Tibial nerve (tissue), 4 donors: ENCODE measurements at places on chromosomes 12 and 14. TPM values are rescaled to one million over a fixed set of nuclear protein-coding genes. Genes with fewer than 3 reads are reported as not detected.

NANOG gene
- 0.20 TPM for total RNA-seq

DNA sequence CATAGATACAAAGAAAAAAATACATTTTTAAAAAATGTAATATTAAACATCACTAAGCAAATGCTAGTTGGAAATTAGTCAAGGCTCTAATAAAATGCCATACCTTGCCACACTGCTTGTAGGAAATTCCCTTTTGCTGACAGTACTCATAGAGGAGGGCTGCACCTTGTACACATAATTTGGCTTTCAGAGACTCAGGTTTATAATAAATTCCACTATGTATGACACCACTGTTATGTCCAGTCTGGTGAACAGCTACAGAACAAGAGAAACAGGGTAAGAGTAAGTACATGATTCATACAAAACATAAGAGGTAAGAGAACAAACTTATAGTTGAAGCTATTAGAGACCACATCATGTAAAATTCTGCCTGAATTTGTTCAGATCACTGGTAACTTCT lies 10.1 kb downstream of the L2HGDH start:
- no peak overlapping the region for H3K27ac ChIP-seq
- H3K27me3 ChIP-seq: no peaks in the 10 kb centered on the region
- no peak for DNase-seq
- no peak overlapping the region for H3K4me3 ChIP-seq
- H3K36me3 ChIP-seq: no peaks in the 10 kb centered on the region
- H3K4me1 ChIP-seq: no peaks in the 10 kb centered on the region

RASSF9 gene
- total RNA-seq: 2.4 TPM

GRCh38 chr12:108611884-108612415 lies 14.1 kb upstream of the TMEM119 start:
- DNase-seq: no peak
- H3K4me3 ChIP-seq: no peak overlapping the region
- H3K4me1 ChIP-seq: no peaks in the 10 kb centered on the region
- no peaks in the 10 kb centered on the region for H3K36me3 ChIP-seq
- peaks cover 3% of the 10 kb centered on the region for H3K27me3 ChIP-seq

DNA sequence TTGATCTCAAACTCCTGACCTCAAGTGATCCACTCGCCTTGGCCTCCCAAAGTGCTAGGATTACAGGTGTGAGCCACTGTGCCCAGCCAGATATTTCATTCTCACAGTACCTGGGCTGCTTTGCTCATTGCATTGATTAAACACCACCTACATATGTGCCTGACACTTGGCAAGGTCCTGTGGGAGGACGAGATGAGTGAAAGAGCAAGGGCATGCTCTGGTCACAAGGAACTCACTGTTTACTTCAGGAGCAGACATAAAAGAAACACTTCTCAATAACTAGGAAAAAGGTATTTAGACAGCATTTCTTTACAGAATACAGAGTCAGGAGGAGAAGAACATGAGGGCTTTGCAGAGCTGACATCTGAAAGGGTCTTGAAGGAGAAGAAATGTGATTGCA lies 91.7 kb downstream of the TMCC3 start:
- no peaks in the 10 kb centered on the region for H3K27me3 ChIP-seq
- H3K27ac ChIP-seq: no peak overlapping the region
- no peaks in the 10 kb centered on the region for H3K36me3 ChIP-seq
- DNase-seq: no peak
- H3K4me3 ChIP-seq: no peak overlapping the region
- H3K4me1 ChIP-seq: no peaks in the 10 kb centered on the region

- no peak for DNase-seq
- no peaks in the 10 kb centered on the region for H3K36me3 ChIP-seq
- H3K4me3 ChIP-seq: no peak overlapping the region
These were observed 122.9 kb upstream of the NTF3 start for GRCh38 chr12:5308996-5309395.

DNA sequence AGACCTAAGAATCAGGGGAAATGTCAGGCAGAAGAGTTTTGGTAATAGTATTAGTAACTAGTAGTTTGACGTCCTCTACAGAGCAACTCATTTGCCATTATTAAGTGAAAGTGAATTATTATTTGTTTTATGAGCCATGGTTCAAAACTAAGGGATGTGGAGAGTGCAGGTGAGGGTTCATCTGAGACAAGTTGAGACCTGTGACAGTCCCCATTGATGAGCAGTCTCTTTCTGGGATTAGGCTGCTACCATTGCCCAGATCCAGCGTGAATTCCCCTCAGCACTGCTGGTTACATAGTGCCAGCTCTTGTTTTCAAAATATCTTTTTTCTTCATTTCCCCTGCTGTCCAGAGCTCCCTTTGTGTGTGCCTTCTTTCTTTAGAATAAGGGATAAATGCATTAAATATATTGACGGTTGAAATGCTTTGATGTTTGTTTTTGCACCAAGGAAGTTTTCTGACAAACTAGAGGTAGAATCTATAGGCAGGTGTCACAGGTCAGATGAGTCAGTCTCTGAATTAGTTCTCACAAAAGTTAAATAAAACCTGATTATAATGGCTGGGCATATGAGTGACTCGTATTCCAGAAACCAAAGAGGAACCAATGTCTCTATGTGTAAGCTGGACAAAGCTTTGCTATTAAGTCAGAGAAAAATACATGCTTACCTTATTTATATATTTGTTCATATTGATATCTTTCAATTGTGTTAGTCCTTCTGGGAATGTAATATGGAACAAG lies 381.4 kb downstream of the TMEM117 start:
- no peaks in the 10 kb centered on the region for H3K27me3 ChIP-seq
- no peak overlapping the region for H3K27ac ChIP-seq
- no peaks in the 10 kb centered on the region for H3K36me3 ChIP-seq
- H3K4me1 ChIP-seq: no peaks in the 10 kb centered on the region
- no peak overlapping the region for H3K4me3 ChIP-seq

FBXO21 gene
- total RNA-seq: 109 TPM

- H3K36me3 ChIP-seq: no peaks in the 10 kb centered on the region
- no peak overlapping the region for H3K27ac ChIP-seq
- no peak for DNase-seq
- no peaks in the 10 kb centered on the region for H3K4me1 ChIP-seq
- no peak overlapping the region for H3K4me3 ChIP-seq
These were observed 25.5 kb downstream of the EP400 start for GRCh38 chr12:131975228-131975627.

GRCh38 chr12:123522164-123522563 lies 11.4 kb downstream of the RILPL1 start:
- H3K4me1 ChIP-seq: no peaks in the 10 kb centered on the region
- no peak for DNase-seq
- H3K27me3 ChIP-seq: no peaks in the 10 kb centered on the region
- H3K36me3 ChIP-seq: peaks cover 78% of the 10 kb centered on the region
- H3K27ac ChIP-seq: no peak overlapping the region
- no peak overlapping the region for H3K4me3 ChIP-seq

DNA sequence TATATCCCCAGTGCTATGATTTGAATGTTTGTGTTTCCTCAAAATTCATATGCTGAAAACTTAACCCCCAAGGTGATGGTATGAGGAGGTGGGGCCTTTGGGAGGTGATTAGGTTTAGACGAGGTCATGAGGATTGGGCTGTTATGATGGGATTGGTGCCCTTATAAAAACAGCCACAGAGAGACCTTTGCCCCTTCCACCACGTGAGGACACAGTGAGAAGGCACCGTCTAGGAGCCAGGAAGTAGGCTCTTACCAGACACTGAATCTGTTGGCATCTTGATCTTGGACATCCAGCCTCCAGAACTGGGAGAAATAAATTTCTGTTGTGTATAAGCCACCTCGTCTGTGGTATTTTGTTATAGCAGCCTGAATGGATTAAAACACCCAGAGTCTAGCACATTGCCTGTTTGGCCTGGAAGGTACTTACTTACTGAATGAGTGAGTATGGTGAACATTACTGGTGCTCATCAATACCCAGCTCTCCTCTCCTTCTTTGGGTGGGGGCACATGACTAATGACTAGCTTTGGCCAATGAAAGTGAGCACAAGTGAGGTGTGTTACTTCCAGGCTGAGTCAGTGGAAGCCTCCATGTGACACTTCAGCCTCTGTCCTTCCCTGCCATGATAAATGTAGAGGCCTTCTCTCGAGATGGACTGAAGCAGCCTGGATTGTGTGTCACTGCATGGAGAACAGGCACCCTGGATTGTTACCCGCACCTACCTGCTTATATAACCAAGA lies 72.4 kb upstream of the CHST11 start:
- H3K27me3 ChIP-seq: no peaks in the 10 kb centered on the region
- no peak overlapping the region for H3K27ac ChIP-seq
- H3K4me1 ChIP-seq: no peaks in the 10 kb centered on the region
- no peak for DNase-seq
- no peaks in the 10 kb centered on the region for H3K36me3 ChIP-seq

APOLD1 gene
- 43.7 TPM for total RNA-seq

DAO gene
- not detected for total RNA-seq

DNA sequence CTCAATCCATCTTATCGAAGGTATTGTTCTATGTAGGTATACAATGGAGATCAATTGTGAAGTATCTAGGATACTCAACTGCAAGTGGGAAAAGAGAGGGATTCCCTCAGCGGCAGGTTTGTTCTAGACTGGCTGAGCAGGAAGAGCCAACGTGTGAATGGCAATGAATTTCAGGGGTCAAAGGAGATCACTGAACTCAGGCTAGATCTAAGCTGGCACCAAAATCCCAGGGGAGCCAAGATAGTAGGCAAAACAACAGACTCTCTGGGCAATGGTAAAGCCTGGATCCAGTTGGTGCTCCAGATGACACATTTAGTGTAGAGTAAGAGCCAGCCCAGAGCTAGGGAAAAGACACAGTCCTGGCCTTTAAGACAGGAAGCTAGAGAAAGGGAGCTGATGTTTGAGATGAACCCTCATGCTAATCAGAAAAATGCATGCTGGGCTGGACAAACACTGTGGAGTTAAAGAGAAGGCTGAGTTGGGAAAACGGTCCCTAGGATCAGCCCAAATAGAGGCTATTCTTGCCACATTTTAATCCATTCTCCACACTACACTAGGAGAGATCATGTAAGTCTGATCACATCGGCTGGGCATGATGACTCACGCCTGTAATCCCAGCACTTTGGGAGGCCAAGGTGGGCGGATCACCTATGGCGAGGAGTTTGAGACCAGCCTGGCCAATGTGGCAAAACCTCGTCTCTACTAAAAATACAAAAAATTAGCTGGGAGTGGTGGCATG lies 45.6 kb downstream of the EFCAB11 start:
- H3K36me3 ChIP-seq: no peaks in the 10 kb centered on the region
- H3K4me1 ChIP-seq: no peaks in the 10 kb centered on the region
- no peaks in the 10 kb centered on the region for H3K27me3 ChIP-seq
- H3K27ac ChIP-seq: no peak overlapping the region
- H3K4me3 ChIP-seq: no peak overlapping the region

SYCP3 gene
- not detected for total RNA-seq

- no peak overlapping the region for H3K4me3 ChIP-seq
- DNase-seq: no peak
- no peaks in the 10 kb centered on the region for H3K27me3 ChIP-seq
- H3K27ac ChIP-seq: no peak overlapping the region
These were observed 16.6 kb upstream of the JDP2 start for GRCh38 chr14:75411214-75411540.

GRCh38 chr12:106170285-106170684 lies 31.5 kb upstream of the NUAK1 start:
- no peak for DNase-seq
- no peaks in the 10 kb centered on the region for H3K4me1 ChIP-seq
- no peaks in the 10 kb centered on the region for H3K27me3 ChIP-seq
- no peak overlapping the region for H3K4me3 ChIP-seq

DNA sequence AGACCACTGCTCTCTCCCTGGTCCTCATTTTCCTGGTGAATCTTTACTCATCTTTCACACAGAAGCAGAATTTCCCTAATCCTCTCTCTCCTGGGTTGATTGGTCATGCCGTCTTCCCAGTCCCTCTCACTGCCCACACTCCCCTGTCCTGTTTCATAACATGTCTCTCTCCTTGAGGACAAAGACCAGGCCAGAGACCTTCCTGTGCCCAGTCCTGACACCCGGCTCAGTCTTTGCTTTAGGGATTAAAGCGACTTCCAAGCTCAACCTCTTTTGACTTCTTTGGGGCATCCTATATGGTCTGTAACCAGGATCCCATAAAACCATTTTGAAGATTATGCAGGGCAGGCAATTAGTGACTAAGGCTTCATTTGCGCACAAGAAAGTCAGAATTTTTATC lies 105.5 kb downstream of the BCL11B start:
- DNase-seq: no peak
- no peak overlapping the region for H3K27ac ChIP-seq
- H3K27me3 ChIP-seq: no peaks in the 10 kb centered on the region
- H3K4me3 ChIP-seq: no peak overlapping the region
- no peaks in the 10 kb centered on the region for H3K36me3 ChIP-seq
- no peaks in the 10 kb centered on the region for H3K4me1 ChIP-seq

DNA sequence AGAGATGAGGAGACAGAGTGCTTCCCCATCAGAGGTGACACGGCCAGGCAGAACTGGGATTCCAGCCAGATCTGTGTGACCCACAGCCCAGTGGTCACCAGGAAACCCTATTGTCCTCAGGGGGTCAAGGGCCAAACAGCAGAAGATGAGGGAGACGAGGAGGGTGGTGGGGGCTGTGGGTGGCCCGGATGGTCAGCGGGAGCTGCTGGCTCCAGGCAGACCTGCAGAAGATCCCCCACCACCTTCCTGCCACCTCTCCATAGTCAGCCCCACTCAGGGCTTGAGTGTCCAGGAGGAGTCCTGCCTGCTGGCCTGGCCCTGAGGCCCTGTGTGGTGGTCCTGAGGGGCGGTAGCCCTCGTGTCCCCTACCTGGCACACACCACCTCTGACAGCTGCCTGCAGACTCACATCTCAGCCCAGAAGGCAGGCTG lies 136.8 kb downstream of the CALM1 start:
- no peak for DNase-seq
- H3K36me3 ChIP-seq: no peaks in the 10 kb centered on the region
- H3K4me3 ChIP-seq: no peak overlapping the region
- H3K27ac ChIP-seq: no peak overlapping the region
- no peaks in the 10 kb centered on the region for H3K4me1 ChIP-seq

GRCh38 chr12:92496790-92497189 lies 206.0 kb upstream of the PLEKHG7 start:
- H3K4me3 ChIP-seq: no peak overlapping the region
- no peak for DNase-seq
- no peaks in the 10 kb centered on the region for H3K27me3 ChIP-seq
- H3K4me1 ChIP-seq: no peaks in the 10 kb centered on the region
- H3K27ac ChIP-seq: no peak overlapping the region

- no peaks in the 10 kb centered on the region for H3K36me3 ChIP-seq
- no peaks in the 10 kb centered on the region for H3K4me1 ChIP-seq
- no peak for DNase-seq
These were observed 11.7 kb upstream of the PTHLH start for GRCh38 chr12:27984275-27984674.

- H3K27me3 ChIP-seq: no peaks in the 10 kb centered on the region
- peak overlapping the region; percentile 95 for H3K27ac ChIP-seq
- no peak for DNase-seq
- peaks cover 35% of the 10 kb centered on the region for H3K4me1 ChIP-seq
These were observed 447 bp upstream of the NUBPL start for GRCh38 chr14:31560759-31561154.

- H3K4me3 ChIP-seq: no peak overlapping the region
- no peaks in the 10 kb centered on the region for H3K27me3 ChIP-seq
- DNase-seq: no peak
- H3K36me3 ChIP-seq: peaks cover 8% of the 10 kb centered on the region
- no peak overlapping the region for H3K27ac ChIP-seq
These were observed 139.3 kb downstream of the SSPN start for GRCh38 chr12:26334621-26335124.

GRCh38 chr14:99252940-99253868 lies 18.8 kb downstream of the BCL11B start:
- H3K27ac ChIP-seq: no peak overlapping the region
- DNase-seq: no peak
- H3K27me3 ChIP-seq: peaks cover 60% of the 10 kb centered on the region
- H3K4me3 ChIP-seq: no peak overlapping the region
- no peaks in the 10 kb centered on the region for H3K36me3 ChIP-seq

ACSM4 gene
- total RNA-seq: not detected

FBLN5 gene
- total RNA-seq: 109 TPM
